Pancreas (tissue), 10 donors: ENCODE measurements at places on chromosomes 1 and 21.

- H3K27ac ChIP-seq: no peak overlapping the region
- no peak overlapping the region for H3K4me3 ChIP-seq
- no peak for DNase-seq
- H3K27me3 ChIP-seq: no peaks in the 10 kb centered on the region
- no peaks in the 10 kb centered on the region for H3K36me3 ChIP-seq
Measured at GRCh38 chr1:6950001-6950765, 164.9 kb downstream of the CAMTA1 start.

DNA sequence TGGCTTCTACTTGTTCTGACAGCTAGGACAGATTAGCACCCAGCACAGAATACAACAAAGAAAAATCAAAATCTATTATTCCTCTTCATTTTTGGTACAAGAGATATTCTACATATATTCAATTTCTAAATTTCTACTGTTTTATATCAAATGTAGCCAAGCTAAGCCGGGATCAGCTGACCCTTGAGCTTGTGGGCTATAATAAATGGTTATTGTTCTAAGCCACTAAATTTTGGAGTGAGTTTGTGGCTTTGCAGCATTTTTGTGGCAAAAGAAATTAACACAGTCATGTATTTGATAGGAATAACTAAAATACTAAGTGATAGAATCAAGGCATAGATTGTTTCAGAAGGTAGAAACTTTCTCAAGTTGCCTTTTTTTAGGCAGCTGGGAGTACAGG is 50.7 kb downstream of the APP start:
- no peaks in the 10 kb centered on the region for H3K36me3 ChIP-seq
- no peak for DNase-seq
- no peak overlapping the region for H3K4me3 ChIP-seq
- H3K27me3 ChIP-seq: no peaks in the 10 kb centered on the region

DNA sequence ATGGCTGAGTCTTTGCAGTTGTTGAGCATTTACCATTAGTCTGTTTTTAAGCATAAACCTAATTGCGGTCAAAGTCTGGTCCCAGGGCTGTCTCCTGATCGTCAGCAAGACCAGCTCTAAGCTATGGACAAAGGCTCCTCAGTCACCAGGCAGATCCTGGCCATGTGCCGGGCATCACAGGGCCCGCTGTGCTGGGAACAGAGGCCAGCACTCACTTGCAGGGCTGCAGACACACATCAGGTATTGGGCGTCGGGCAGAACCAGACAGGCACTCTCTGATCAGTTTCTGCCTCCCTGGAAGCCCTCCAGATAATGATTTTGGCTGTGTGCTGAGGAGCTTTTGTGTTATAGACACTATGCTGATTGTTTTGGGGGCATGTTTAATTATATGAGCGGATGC is 26.6 kb downstream of the TMEM51 start:
- no peaks in the 10 kb centered on the region for H3K27me3 ChIP-seq
- H3K27ac ChIP-seq: peak overlapping the region; percentile 75
- no peak overlapping the region for H3K4me3 ChIP-seq
- H3K4me1 ChIP-seq: peaks cover 80% of the 10 kb centered on the region
- H3K36me3 ChIP-seq: no peaks in the 10 kb centered on the region
- peak; percentile 62 for DNase-seq

DNA sequence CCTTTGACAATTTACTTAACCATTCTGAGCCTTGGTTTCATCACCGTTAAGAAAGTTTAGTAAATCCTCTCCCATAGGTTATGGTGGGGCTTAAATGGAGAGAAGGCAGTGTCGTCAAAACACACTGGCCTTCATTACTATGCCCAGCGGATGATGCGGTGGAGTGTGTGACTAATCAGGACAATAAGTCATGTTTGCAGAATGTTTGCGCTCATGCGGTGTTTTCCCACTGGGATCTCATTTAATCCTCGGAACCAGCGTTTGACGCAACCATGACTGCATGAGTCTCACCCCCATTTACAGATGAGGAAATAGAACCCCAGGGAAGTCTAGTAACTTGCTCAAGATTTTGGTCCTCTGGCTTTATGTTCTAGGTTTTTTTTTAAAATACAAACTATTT is 17.5 kb downstream of the SLC26A9 start:
- H3K4me1 ChIP-seq: no peaks in the 10 kb centered on the region
- H3K27me3 ChIP-seq: no peaks in the 10 kb centered on the region
- no peak overlapping the region for H3K4me3 ChIP-seq
- peak; percentile 1 for DNase-seq

- no peak overlapping the region for H3K27ac ChIP-seq
- no peaks in the 10 kb centered on the region for H3K27me3 ChIP-seq
- no peaks in the 10 kb centered on the region for H3K36me3 ChIP-seq
- no peak overlapping the region for H3K4me3 ChIP-seq
Measured at GRCh38 chr1:32954168-32954567, 10.4 kb downstream of the RNF19B start.

- DNase-seq: no peak
- H3K27me3 ChIP-seq: no peaks in the 10 kb centered on the region
- H3K27ac ChIP-seq: no peak overlapping the region
Measured at GRCh38 chr1:170309389-170310013, 163.7 kb downstream of the NTMT2 start.

DNA sequence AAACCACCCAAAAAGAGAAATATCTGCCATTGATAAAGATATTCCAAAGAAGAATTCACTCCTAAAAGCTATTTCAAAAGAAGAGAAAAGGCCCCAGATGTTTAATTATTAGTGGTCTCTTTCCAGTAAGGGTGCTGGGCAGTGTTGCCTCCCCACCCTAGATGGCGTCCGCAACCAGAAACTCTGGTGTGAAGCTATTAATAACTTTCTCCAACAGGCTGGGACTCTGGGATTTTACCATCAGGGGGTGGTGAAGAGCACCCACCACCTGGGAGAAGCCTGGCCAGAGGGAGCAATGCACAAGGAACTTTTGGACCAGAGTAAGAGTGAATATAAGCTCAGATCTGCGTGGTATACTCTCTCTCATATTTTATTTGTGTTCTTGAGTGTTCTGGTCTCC is 115.4 kb upstream of the TIAM1 start:
- H3K27me3 ChIP-seq: no peaks in the 10 kb centered on the region
- H3K4me3 ChIP-seq: no peak overlapping the region
- no peak for DNase-seq
- no peaks in the 10 kb centered on the region for H3K36me3 ChIP-seq
- H3K27ac ChIP-seq: no peak overlapping the region
- no peaks in the 10 kb centered on the region for H3K4me1 ChIP-seq
